ENCODE measurements at places on chromosomes 7 and 10.

DNA sequence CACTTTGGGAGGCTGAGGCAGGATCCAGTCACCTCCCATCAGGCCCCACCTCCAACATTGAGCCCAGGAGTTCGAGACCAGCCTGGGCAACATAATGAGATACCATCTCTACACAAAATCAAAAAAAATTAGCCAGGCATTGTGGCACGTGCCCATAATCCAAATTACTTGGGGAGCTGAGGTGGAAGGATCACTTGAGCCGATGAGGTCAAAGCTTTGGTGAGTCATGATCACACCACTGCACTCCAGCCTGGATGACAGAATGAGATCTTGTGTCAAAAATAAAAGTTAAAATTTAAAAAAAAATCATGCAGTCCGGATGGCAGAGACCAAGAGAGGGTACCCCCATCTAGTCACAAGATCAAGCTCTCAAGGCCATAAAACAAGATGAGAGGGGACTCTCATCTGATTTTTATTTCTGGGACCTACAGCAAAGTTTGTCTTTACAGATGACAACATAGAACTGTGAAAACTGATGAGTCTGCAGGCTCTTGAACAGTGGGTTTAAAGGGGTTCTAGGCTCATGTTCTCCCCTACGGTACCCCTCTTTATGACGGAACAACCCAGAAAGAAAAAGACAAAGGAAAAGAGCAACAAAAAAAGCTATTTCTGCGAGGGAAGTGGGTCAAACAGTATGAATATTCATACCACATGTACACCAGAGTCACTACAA, 28.9 kb upstream of the CREB3L2 start:
- no peak for DNase-seq

DNA sequence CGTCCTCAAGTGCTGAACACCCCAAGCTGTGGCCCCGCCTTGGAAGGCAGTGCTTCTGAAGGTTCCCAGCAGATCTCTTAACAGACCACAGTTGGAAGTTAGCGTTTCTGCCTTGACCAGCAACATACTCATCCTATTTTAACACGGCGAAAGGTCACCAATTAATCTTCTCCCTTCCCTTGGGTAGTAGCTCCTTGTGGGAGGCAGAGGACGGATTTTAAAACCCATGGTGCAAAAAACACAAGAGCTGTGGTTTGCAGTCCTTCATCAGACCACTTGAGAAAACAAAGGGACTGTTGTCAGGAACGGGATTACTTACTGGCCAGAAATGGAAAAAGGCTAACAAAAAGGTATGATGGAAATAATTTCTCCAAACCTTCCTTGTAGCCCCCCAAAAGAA, 87.3 kb downstream of the BEND7 start:
- DNase-seq: no peak

DNA sequence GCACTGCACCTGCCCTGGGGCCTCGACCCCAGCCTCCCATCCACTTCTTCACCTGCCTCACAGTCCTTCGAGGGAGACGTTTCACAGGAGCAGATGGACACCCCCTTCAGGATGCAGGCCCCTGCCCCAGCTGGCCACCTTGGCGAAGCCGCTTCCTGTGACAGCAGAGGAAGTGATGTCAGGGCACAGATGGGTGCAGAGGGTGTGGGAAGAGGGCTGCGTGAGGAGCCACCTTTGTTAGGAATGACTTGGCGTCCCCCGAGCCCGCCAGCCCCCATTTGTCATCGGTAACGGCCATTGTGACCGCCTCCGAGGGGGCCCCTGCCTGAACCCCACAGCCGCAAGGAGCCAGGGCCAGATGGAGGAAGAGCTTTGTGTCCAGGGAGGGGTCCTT, 47.4 kb upstream of the SLC29A3 start:
- no peak for DNase-seq

DNA sequence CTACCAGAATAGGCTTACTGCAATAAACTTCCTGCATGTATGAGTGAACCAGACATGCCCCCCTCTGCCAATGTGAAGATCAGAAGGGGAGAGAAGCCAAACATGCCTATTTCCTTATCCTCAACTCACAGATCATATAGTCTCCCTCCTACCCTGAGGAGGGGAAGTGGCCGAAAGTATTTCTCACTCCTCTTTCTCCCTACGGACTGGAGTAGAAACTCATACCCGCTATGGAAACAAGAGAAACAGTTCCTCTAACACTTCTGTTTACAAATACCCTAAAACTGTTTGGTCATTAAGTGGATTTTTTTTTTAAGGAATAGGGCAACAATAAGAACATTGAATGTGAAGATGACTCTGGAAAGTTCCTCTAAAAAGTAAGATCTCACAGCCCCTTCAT, 31.4 kb downstream of the CCNJ start:
- DNase-seq: no peak

- peak; percentile 82 for DNase-seq
Measured at GRCh38 chr7:140062528-140063299, at the start of gene PARP12. Gene PARP12, minus strand, starts transcription at chr7:140062951. Its CDS starts 104 bp downstream, at chr7:140062847.

DNA sequence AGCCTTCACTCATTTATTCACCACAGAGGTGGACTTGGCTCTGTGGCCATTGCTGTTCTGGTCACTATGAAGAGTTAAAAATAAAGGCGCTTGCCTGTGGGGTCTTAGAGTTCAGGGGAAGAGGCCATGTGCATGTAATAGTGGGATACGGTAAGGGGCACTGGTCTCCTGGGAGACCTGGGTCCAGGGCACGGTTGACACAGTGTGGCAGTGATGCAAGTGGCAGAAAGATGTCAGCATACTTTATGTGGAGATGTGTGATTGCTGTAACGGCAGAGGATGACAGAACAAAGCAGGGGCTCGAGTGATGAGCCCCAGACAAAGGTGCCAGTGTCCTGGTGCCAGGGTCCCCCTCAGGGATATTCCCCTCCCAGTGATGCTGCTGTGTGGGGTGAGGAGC, 8.6 kb downstream of the ZSCAN25 start:
- no peak for DNase-seq

- DNase-seq: no peak
Measured at GRCh38 chr10:68096913-68097516, 12.3 kb upstream of the MYPN start.

DNA sequence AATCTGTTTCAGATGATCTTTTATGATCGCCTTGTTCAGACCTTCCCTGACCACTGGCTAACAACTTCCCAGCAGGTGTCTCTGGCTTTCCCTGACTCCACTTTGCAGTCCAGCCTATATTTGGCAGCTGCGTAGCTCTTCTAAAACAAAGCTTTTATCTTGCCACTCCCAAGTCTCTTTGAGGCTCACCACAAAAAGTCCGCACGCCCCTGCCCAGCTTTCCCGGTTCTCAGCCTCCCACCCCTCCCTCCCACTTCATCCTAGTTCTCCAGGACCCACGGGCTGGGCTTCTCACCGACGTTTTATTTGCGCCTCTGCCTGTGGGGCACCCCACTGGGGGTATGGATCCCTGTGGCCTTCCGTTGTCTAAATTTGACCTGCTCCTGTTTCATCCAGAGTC, 58.9 kb upstream of the USP6NL start:
- DNase-seq: no peak

DNA sequence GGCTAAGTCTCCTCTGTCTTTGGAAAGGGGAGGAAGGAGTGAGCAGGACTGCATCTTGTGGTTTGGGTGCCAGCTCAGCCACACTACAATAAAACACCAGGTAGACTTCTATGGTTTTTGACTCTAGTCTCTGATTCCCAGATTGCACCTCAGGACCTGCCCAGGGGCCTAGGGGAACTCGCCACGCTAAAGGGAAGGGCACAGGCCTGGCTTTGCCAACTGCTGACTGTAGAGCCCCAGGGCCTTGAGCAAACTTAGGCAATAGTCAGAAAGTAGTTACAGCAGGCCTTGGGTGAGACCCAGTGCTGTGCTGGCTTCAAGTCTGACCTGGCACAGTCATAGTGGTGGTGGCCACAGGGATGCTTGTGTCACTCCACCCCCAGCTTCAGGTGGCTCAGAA, 24.2 kb upstream of the PRR15 start:
- DNase-seq: no peak

GRCh38 chr10:45410807-45411606, 37.0 kb downstream of the ALOX5 start:
- no peak for DNase-seq

GRCh38 chr10:126398924-126399323, 10.6 kb upstream of the ADAM12 start:
- no peak for DNase-seq

- DNase-seq: no peak
Measured at GRCh38 chr10:21519941-21520436, 5.5 kb downstream of the SKIDA1 start.

DNA sequence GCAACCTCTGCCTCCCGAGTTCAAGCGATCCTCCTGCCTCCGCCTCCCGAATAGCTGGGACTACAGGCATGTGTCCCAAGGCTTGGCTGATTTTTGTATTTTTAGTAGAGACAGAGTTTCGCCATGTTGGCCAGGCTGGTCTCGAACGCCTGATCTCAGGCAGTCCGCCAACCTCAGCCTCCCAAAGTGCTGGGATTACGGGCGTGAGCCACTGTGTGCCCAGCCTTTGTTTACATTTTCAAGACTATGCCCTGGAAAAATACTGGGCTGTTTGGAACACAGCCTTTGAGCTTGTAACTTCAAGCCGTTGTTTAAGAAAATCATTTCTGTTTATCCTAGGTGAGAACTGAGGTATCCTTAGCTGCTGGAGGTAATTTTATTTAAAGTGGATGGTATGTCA, 1.9 kb downstream of the ZKSCAN1 start:
- no peak for DNase-seq

DNA sequence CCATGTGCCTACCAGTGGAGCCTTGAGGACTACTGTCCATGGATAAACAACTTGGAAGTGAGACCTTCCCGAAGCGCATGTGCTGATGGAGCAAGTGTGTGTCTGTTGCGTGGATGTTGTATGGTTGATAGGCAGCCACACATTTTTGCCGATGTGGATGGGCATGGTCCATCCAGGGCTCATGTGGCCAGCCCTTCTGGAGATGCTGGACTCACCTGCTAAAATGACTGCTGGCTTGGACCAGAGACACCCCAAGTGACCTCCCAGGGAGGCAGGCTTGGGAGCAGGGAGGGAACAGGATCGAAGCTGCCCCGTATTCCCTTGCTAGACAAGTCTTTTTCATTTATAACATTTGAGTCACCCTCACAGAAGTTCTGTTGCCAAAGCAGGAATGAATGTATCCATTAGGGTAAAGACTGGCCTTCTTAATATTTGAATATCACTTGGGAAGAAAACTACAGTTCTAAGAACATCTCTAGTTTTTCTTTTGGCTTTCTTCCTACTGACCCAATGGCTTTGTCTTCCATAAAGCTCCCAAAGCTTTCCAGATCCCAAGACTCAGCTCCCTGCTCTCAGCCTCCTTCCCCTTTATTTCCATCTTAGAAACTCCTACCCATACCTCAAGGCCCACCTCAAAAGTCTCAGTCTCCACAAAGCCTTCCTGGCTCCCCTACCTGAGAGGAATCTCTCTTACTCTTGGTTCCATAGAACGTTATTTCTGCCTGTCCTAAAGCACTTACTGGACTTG, 3.0 kb downstream of the PTPRE start:
- DNase-seq: no peak

GRCh38 chr10:13310518-13311176, 10.8 kb upstream of the PHYH start:
- DNase-seq: no peak

DNA sequence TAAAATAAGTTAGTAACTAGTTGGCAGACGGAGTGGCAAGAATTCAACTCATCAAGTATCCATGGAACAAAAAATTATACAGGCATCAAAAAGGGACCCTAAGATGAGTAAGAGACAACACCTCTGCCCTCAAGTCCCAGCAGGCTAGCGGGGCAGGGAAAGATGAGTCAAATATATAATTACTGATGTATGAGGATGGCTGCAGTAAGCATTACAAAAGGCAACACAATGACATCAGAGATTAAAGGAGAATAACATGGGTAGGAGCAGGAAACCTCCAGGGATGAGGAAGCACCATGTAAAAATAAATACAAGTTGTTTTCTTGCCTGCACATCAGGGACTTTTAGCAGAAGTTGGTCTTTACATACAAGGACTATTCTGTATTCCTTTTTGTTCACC, 49.4 kb downstream of the SCRN1 start:
- no peak for DNase-seq

GRCh38 chr7:107815254-107815882, 12.3 kb upstream of the SLC26A3 start:
- no peak for DNase-seq

GRCh38 chr10:126561294-126561920, 109.1 kb downstream of the C10orf90 start:
- no peak for DNase-seq

DNA sequence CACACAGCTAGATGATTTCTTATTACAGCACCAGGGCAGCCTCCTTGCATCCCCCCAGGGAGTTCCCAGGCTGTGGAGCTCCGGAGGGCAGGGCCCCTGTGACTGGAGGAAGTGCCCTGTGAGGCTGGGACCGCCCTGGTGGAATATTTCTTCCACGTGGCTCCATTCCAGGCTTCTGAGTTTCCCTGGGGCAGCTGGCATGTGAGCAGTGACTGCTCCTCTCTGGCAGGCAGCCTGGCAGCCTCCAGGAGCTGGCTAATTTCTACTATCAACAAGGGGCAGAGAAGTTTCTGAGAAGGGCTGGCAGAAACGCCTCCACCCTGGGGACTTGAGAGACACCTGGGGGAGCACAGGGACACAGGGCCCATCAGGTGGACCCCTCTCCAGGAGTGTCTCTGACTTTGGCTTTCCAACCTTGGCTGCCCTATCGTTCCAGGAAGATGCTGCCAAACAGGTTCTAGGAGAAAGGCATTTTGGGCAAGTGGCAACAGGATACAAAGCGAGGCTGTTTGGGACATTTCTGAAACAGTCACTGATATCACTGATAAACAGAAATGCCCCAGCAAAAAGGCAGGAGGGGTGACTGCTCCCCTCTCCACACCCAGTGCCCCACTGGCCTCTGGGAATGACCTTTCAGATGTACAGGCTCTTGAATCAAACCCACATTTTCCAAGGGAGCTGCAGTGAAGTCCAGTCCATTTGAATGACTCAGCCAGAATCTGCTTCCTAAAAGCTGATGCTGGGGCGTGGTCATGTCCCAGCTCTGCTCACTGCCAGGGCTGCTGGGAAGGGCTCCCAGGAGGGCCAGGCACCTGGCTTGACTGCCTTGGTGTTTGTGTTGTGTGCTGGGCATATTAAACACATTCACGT, 16.1 kb downstream of the MYOF start:
- no peak for DNase-seq

DNA sequence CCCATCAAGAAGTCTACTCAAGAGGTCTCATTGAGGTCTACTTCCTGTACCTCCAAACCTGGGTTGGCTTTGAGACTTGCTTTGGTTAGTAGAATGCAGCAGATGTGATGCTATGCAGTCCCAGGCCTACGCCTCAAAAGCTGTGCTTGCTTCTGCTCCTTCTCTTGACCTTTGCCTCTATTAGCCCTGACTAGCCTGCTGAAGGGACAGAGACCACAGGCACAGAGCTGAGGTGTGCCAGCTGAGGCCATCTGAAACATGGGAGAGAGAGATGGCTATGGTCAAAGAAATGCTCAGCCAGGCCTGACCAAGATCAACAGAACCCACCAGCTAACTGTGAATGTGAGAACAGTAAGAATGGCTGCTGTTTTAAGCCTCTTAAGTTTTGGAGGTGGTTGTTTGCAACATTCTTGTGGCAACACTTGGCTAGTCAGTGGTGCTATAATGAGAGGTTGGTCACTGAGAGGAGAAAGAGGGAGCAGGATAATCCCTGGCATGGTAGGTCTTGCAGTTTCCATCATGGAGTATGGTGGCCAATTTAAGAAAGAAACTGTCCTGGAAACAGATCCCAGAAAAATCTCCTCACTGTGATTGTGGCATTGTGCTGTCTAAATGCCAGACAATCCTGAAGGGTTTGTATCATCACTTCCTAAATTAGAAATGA, 176.1 kb upstream of the PHYHIPL start:
- DNase-seq: no peak

- no peak for DNase-seq
Measured at GRCh38 chr10:49104323-49104722, 11.0 kb downstream of the VSTM4 start.
